GM13976 (cell line): ENCODE measurements at places on chromosomes 5 and 9.

DNA sequence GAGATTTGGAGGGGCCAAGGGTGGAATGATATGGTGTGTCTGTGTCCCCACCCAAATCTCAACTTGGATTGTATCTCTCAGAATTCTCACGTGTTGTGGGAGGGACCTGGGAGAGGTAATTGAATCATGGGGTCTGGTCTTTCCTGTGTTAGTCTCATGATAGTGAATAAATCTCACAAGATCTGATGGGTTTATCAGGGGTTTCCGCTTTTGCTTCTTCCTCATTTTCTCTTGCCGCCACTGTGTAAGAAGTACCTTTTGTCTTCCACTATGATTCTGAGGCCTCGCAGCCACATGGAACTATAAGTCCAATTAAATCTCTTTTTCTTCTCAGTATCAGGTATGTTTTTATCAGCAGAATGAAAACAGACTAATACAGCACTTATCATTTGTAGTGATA lies 29.5 kb upstream of the SPIN1 start:
- no peak for DNase-seq

- DNase-seq: no peak
Observed at GRCh38 chr5:128397876-128398275, 140.2 kb downstream of the FBN2 start.

DNA sequence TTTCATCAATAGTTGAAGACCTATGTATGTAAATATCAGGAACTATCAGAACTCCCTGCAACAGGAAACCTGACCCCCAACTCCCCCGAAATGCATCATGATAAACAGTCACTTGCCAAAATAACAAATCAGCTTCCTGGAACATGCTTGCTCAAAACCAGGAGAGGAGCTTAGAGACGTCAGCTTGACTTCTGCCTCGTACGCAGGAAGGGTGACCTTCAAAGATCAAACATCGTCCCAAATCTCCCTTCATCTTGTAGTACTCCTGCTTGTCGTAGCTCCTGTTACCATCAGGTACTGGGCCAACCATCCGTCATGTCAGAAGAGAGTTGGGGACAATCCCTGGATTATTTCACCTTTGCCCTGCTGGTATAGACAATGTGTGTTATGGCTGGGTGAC lies 396.1 kb downstream of the GADD45G start:
- DNase-seq: no peak

DNA sequence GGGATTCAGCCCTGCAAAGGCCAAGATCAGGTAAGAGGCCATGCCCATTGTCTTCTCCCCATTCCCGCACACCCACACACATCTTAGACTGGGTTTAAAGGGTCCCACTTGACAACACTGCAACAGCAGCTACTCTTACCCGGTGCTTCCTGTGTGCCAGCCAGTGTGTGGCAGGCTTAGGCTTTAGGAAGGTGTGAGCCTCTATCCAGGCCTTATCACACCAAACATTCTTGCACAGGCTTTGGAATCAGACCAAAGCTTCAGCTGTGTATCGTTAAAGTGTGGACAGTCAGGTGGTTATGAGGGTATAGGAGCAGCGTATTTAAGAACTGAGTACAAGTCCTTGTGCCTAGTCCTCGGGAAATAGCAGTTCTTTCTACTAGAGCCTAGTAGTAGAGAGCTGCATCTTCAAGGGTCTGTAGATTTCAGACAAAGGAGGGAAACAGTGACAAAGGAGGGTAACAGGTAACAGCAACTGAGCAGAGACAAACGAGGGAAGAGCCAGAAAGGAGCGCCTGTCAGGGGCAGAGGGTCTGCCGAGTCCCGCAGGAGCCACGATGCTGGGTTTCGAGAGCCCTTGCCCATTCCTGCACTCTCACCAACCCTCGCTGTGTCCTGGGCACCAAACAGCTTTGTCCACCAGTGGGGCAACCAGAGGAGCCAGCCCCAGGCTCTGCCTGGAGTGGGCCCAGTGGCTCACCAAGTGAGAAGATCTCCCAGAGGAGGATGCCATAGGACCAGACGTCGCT lies 30.9 kb downstream of the CSF1R start:
- DNase-seq: no peak

DNA sequence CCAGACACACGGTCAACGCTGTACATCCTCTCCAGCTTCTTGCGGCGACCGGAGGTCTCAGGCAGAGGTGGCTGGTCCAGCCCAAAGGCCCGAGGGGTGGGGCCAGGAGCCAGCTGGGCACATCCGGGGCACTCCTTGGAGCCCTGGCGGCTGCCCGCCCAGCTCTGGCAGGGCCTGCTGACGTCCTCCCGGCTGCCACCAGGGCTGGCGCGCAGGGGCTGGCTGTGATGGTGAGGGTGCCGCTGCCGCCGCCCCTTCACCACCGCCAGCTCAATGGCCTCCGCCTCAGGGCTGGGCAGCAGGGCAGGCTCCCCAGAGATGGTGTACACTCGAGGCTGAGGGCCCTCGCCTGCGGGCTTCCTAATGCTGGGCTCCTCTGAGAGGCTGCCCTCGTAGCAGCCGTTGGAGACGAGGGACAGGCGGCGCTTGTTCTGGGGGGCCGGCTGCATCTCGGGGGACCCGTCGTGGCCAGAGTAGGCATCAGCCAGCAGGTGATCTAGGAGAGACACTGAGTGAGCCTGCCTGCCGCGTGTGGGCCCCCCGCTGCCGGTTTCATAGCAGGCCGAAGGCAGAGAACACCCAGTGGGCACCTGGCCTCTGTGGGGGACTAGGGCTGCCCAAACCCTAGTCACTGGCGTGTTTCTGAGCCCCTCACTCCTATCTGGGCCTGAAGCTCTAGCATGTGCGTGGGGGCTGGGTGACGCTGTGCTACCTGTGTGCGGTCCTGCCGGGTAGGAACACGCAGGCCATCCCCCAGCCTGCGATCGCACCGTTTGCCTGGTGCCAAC lies 1.5 kb downstream of the NSMF start:
- DNase-seq: no peak

DNA sequence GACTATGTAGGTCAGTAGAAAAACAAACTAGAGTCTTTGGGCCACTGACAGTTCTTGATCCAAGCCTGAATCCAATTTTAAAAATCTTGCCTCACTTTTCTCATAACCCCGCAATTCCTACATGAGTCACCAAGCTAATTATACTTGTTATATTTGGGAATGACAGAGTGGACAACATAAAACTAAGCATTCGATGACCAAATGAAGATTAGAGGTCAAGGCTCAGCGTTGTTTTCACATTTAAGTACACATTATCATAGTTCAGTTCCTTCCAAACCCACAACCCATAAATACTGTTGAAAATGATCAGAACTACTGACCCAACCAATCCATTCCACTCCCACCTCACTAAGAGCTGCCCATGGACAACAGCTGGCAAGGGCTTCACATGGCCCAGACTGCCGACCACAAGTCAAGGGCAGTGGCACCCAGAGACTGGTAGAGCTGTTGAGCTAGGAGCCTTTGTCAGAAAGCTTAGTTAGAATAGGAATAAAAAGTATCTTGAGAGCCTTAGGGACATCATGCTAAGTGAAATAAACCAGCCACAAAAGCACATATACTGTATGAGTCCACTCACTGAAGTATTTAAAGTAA lies 64.2 kb downstream of the MYO10 start:
- no peak for DNase-seq

- no peak for DNase-seq
Observed at GRCh38 chr9:10130061-10130675, 482.6 kb downstream of the PTPRD start.

- DNase-seq: no peak
Observed at GRCh38 chr5:7857926-7858632, 7.1 kb upstream of the CFAP90 start.

- no peak for DNase-seq
Observed at GRCh38 chr5:159736844-159737243, 179.4 kb upstream of the ADRA1B start.

GRCh38 chr5:172885597-172886340 lies 51.7 kb downstream of the ERGIC1 start:
- DNase-seq: no peak

- no peak for DNase-seq
Observed at GRCh38 chr5:137051161-137051560, 448.0 kb downstream of the SPOCK1 start.

DNA sequence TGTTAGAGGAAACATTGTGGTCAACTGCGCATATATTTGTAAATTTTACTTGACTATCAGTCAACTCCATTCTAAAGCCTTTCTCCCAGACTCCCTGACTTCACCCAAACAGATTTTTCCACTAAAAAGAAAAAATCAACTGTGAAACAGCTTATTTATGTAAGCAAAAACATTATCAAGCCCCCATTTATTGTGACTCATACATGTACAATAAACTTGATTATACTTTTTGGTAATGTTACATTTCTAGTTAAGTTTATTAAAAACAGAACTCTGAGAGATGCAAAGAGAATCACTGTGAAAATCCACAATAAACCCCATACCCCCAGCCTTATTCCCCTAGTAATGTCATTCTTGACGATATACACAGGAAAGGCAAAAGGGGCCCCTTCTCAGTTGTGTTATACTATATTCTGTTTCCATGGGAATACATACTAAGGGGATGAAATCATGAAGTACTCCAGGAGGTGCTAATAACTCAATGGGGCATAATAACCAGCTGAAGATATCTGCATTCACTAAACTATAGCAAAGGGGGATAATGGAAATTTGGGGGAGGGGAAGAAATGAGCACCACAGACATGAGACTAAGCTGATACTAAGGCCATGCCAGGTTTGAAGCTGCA lies 616.0 kb downstream of the ACTL7B start:
- no peak for DNase-seq

GRCh38 chr5:93151896-93152295 lies 429.1 kb downstream of the NR2F1-AS1 start:
- no peak for DNase-seq

- DNase-seq: no peak
Observed at GRCh38 chr5:54087436-54087835, 222.9 kb downstream of the ARL15 start.

DNA sequence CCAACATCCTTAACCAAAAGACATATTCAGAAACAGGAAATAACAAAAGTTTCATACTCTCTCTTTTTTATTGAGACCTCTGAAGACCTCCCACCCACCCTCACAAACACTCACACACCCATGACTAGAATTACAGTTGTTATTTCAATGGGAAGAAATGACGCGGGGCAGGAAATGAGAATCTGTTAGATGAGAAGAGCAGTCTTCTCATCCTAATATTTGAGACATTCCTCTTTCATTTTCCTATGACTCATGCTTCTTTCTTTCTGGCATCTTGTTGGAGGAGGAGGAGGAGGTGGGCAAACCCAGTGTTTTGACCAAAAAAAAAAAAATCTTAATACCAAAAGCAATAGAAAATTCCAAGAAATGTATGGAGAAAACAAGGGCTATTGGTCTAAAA lies 179.5 kb upstream of the TARS1 start:
- DNase-seq: no peak

DNA sequence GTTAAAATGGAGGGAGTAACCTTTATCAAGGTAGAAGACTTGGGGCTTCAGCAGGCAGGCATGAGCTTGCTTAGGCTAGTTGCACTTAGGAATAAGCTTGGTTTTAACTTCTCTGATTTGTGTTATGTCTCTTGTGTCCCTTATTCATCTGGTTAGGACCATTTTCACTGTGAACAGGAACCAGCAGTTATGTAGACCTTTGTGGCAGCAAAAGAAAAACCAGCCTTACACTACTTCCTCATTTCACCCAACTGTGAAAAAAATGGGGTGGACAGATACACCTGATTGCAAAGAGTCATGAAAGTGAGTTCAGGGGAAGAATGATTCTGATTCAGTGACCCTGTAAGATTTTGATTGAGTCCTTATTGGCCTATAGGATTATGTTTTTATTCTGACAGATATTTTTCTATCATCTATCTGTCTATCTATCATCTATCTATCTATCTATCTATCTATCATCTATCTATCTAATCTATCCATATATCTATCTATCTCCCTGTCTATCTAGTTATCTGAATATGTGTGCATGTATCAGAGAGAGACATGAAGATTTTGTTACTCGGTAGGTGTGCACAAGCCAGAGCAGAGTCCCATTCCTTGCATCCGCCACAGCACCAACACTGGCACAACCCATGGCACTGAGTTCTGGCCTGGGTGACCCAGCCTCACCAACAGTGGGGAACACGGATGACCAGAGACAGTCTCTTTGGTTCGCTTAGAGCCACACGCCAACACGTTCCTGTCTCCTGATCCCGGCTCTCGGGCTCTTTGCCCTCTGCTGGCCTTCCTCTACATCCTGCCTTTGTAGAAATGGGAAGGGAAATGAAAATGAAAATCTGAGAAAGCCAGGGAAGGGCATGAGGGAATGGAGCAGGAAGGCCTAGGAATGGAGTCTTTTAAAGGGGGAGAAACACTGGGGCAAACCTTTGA lies 1.3 kb upstream of the ZNF366 start:
- peak; percentile 80 for DNase-seq

DNA sequence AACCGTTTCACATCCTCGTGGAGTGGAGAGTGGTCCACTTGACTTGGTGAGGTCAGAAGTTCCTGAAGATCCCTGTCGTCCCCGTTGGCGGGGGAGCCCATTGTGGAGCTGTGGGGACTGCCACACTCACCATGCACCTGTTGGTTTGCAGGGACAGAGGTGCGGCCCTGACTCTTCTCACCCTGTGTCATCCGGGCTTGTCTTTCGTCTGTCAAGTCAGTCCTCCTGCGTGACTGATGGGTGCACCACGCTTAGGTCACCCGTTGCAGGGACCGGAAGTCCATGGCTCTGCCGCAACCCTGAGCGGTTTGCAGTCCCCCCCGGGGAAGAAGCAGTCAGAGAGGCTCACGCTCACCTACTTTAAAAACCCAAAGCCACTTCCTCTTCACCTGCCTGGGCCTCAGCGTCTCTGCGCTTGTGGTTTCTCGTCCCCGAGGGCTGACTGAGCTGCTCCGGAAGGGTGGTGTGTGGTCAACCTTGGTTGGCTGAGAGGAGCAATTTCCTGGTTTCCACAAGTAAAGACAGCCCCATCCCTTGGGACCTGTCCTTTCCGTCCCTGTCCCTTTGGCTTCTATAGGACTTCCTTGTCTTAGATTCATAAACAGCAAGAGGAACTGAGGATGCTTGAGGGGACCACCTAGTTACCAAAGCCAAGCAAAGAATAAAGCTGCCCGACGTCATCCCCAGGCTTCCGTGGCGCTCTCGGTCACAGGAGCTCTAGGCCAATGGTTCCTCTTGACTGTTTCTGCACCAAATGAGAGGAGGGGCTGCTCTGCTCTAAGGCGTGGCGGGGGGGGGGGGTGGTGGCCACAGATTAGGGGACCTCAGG lies 53.2 kb downstream of the USP20 start:
- DNase-seq: peak; percentile 79

- DNase-seq: no peak
Observed at GRCh38 chr9:124206391-124206790, 51.4 kb upstream of the NEK6 start.

GRCh38 chr5:115888027-115888426 lies 46.3 kb downstream of the AP3S1 start:
- DNase-seq: no peak

GRCh38 chr9:1726993-1727759 lies 288.0 kb upstream of the SMARCA2 start:
- no peak for DNase-seq

- DNase-seq: no peak
Observed at GRCh38 chr9:6672118-6672517, 26.6 kb upstream of the GLDC start.

- peak; percentile 51 for DNase-seq
Observed at GRCh38 chr5:122844910-122845228, 544 bp upstream of the SNX24 start.
